ENCODE measurements at places on chromosomes 6 and 20.

- no peak for DNase-seq
Observed at GRCh38 chr6:142213402-142213801, 66.3 kb downstream of the VTA1 start.

GRCh38 chr6:158053377-158054313 lies 72.0 kb downstream of the SYNJ2 start:
- DNase-seq: no peak

DNA sequence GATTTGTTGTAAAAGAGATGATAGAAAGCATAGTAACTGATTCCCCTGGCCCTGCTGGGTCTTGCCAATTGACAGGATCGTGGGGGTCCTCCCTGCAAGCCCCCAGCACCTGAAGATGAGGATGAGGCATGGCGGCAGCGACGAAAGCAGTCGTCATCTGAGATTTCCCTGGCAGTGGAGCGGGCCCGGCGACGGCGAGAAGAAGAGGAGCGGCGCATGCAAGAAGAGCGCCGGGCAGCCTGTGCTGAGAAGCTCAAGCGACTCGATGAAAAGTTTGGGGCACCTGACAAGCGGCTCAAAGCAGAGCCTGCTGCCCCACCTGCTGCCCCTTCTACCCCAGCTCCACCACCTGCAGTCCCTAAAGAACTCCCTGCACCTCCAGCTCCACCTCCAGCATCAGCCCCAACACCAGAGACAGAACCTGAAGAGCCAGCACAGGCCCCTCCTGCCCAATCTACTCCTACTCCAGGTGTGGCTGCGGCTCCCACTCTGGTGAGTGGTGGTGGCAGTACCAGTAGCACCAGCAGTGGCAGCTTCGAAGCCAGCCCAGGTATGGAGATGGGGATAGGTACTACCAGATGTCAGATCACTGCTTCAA lies 7.3 kb downstream of the PRRC2A start:
- DNase-seq: no peak

- DNase-seq: no peak
Observed at GRCh38 chr6:13877051-13877450, 47.7 kb upstream of the RNF182 start.

All from NCI-H1417 treated with DMSO at 0.1 percent for 48 hours (cell line).